ENCODE measurements at places on chromosomes 4 and X. TPM values are rescaled to one million over a fixed set of nuclear protein-coding genes. Genes with fewer than 3 reads are reported as not detected.

Gene DDIT4L
- total RNA-seq: 0.60 TPM

Gene PWWP3B
- total RNA-seq: 15.5 TPM

Gene OTUD6A
- not detected for total RNA-seq

Gene CCDC149
- 9.0 TPM for total RNA-seq

Gene CENPVL3
- not detected for total RNA-seq

Gene STBD1
- 24.3 TPM for total RNA-seq

Gene PCDH18
- total RNA-seq: 3.4 TPM

Gene TMPRSS11A
- not detected for total RNA-seq

Gene USP17L25
- total RNA-seq: not detected

Gene EBP
- total RNA-seq: 48.9 TPM

Gene HDX
- total RNA-seq: 2.0 TPM

Gene YY2
- 0.30 TPM for total RNA-seq

Gene VSIG4
- 41.7 TPM for total RNA-seq

Gene RHOXF2
- total RNA-seq: not detected

Gene GLA
- total RNA-seq: 10.8 TPM

Gene KCNE5
- total RNA-seq: not detected

Gene TSPAN6
- 4.6 TPM for total RNA-seq

Gene PRR32
- not detected for total RNA-seq

Gene SPANXA1
- not detected for total RNA-seq

Gene CTSO
- 5.8 TPM for total RNA-seq

Gene GSX2
- not detected for total RNA-seq

Gene GC
- not detected for total RNA-seq

Gene CFAP299
- not detected for total RNA-seq

Measured in left ventricle myocardium inferior (tissue), 1 donor.